ENCODE measurements at places on chromosomes 4 and X.

- peak overlapping the region; percentile 93 for H3K4me3 ChIP-seq
- peak overlapping the region; percentile 66 for H3K27ac ChIP-seq
- H3K36me3 ChIP-seq: peaks cover 14% of the 10 kb centered on the region
- H3K27me3 ChIP-seq: no peaks in the 10 kb centered on the region
- peaks cover 52% of the 10 kb centered on the region for H3K4me1 ChIP-seq
These were observed 82.3 kb upstream of the CD99 start for GRCh38 chrX:2608638-2609430.

GRCh38 chrX:139192386-139192961, 338.1 kb upstream of the F9 start:
- no peaks in the 10 kb centered on the region for H3K36me3 ChIP-seq
- no peak overlapping the region for H3K4me3 ChIP-seq
- no peaks in the 10 kb centered on the region for H3K4me1 ChIP-seq
- H3K27ac ChIP-seq: no peak overlapping the region
- peaks cover 15% of the 10 kb centered on the region for H3K27me3 ChIP-seq
- no peak for DNase-seq

GRCh38 chr4:103307453-103308247, 109.5 kb upstream of the CENPE start:
- no peak overlapping the region for H3K27ac ChIP-seq
- no peak overlapping the region for H3K4me3 ChIP-seq

GRCh38 chr4:153705743-153706468, 21.8 kb downstream of the TLR2 start:
- no peaks in the 10 kb centered on the region for H3K27me3 ChIP-seq
- no peak overlapping the region for H3K27ac ChIP-seq
- peaks cover 6% of the 10 kb centered on the region for H3K36me3 ChIP-seq
- H3K4me1 ChIP-seq: peaks cover 13% of the 10 kb centered on the region

GRCh38 chrX:146907391-146908240, 93.1 kb upstream of the CXorf51A start:
- no peaks in the 10 kb centered on the region for H3K4me1 ChIP-seq
- H3K4me3 ChIP-seq: no peak overlapping the region
- H3K27ac ChIP-seq: peak overlapping the region; percentile 87
- DNase-seq: no peak

- no peak overlapping the region for H3K4me3 ChIP-seq
- no peak for DNase-seq
- peaks cover 9% of the 10 kb centered on the region for H3K4me1 ChIP-seq
- no peaks in the 10 kb centered on the region for H3K27me3 ChIP-seq
- no peak overlapping the region for H3K27ac ChIP-seq
- H3K36me3 ChIP-seq: no peaks in the 10 kb centered on the region
These were observed 33.3 kb upstream of the GPC4 start for GRCh38 chrX:133448512-133449076.

GRCh38 chrX:107940095-107940494, 42.1 kb downstream of the TEX13B start:
- H3K4me1 ChIP-seq: peaks cover 4% of the 10 kb centered on the region
- H3K27ac ChIP-seq: peak overlapping the region; percentile 18
- H3K36me3 ChIP-seq: no peaks in the 10 kb centered on the region
- no peak overlapping the region for H3K4me3 ChIP-seq

- H3K27ac ChIP-seq: no peak overlapping the region
- no peaks in the 10 kb centered on the region for H3K36me3 ChIP-seq
- no peak overlapping the region for H3K4me3 ChIP-seq
- peaks cover 8% of the 10 kb centered on the region for H3K27me3 ChIP-seq
- no peaks in the 10 kb centered on the region for H3K4me1 ChIP-seq
- no peak for DNase-seq
These were observed 28.0 kb downstream of the JAKMIP1 start for GRCh38 chr4:6172093-6172926.

- H3K27me3 ChIP-seq: no peaks in the 10 kb centered on the region
- no peaks in the 10 kb centered on the region for H3K36me3 ChIP-seq
- no peaks in the 10 kb centered on the region for H3K4me1 ChIP-seq
- H3K4me3 ChIP-seq: no peak overlapping the region
- DNase-seq: no peak
These were observed 504.9 kb downstream of the RAPGEF2 start for GRCh38 chr4:159607809-159608208.

GRCh38 chrX:340121-340520, 21.5 kb upstream of the GTPBP6 start:
- H3K27ac ChIP-seq: no peak overlapping the region
- peaks cover 23% of the 10 kb centered on the region for H3K36me3 ChIP-seq
- peaks cover 8% of the 10 kb centered on the region for H3K4me1 ChIP-seq
- H3K4me3 ChIP-seq: no peak overlapping the region

DNA sequence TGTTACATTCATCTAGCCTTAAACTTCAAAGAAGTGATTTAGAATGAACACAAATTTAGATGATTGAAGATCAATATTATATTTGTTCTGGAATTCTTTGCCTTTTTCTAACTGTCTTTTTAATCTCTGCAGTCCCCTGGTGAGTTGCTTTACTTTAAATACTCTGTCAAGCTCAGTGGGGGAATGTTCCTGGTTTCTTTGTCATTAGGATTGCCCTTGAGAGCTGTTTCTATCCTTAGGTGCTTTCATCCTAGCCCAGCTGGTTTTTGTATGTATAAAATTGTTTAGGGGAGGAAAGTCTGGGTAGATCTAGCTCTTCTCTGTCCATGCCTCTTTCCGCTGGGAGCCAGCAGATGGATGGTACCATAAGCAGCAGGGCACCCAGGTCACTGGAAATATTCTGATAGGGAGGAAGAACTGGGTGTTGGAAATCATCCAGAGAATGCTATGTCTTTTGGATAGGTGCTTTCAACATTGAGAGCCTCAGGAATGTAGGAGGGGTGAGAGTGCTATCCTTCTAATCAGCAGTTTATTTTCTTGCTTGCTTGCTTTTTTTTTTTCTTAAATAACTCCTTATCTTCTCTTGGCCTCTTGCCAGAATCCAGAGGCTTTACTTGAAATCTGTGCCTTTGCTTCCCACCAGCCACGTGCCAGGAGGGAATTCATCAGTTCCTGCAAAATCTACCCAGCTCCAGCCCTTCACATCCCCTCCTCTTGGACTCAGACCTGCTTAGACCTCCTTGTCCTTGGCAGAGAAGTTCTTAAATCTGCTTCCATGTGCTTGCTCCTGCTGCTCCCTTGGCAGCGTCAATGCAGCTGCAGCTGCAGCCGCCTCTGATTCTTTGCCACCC, 215.3 kb upstream of the ANXA3 start:
- no peak overlapping the region for H3K4me3 ChIP-seq
- no peak for DNase-seq
- H3K27me3 ChIP-seq: peaks cover 18% of the 10 kb centered on the region
- H3K4me1 ChIP-seq: no peaks in the 10 kb centered on the region
- H3K27ac ChIP-seq: no peak overlapping the region

DNA sequence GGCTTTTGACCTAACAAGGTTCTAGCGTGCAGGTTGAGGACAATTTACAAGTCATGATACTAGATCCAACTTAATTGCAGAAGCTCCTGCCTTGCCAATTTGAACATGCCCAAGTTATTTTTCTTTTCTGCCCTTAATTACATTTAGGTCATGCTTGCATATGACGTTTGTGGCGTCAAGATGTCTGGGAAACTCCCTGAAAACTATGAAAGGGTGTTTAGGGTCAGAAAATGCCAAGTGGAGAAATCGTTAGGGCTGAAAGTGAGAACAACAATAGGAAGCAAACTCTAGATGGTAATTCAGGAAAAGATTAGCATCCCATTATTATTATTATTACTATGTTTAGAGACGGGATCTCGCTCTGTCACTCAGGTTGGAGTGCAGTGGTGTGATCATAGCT, 38.2 kb upstream of the PLAC8 start:
- H3K4me3 ChIP-seq: no peak overlapping the region
- no peaks in the 10 kb centered on the region for H3K27me3 ChIP-seq
- H3K4me1 ChIP-seq: peaks cover 25% of the 10 kb centered on the region
- H3K27ac ChIP-seq: peak overlapping the region; percentile 34

DNA sequence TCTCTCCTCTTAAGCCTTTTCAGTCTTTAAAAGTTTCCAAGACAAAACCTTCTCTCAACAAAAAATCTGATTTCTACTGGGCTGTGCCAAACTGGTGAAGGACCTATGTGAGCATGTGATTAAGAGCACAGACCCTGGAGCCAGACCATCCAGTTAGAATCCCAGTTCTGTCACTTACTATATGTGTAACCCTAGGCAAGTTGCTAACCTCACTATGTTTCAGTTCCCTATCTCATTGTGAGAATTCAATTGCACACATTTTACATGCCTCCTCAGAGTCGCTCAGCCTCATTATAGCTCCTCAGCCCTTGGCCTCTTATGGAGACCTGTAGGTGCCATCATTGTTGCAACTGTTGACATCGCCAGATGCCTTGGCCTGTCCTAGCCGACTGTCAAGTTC, 54.1 kb upstream of the VEGFD start:
- no peak for DNase-seq
- no peaks in the 10 kb centered on the region for H3K4me1 ChIP-seq

GRCh38 chr4:173135241-173135847, 33.3 kb upstream of the GALNT7 start:
- H3K4me1 ChIP-seq: no peaks in the 10 kb centered on the region
- no peaks in the 10 kb centered on the region for H3K36me3 ChIP-seq
- no peaks in the 10 kb centered on the region for H3K27me3 ChIP-seq
- H3K4me3 ChIP-seq: no peak overlapping the region
- DNase-seq: no peak

GRCh38 chr4:98662626-98663225, 4.3 kb upstream of the TSPAN5 start:
- H3K27me3 ChIP-seq: no peaks in the 10 kb centered on the region
- H3K36me3 ChIP-seq: no peaks in the 10 kb centered on the region
- H3K4me1 ChIP-seq: peaks cover 60% of the 10 kb centered on the region
- DNase-seq: no peak
- H3K4me3 ChIP-seq: peak overlapping the region; percentile 71
- peak overlapping the region; percentile 96 for H3K27ac ChIP-seq

DNA sequence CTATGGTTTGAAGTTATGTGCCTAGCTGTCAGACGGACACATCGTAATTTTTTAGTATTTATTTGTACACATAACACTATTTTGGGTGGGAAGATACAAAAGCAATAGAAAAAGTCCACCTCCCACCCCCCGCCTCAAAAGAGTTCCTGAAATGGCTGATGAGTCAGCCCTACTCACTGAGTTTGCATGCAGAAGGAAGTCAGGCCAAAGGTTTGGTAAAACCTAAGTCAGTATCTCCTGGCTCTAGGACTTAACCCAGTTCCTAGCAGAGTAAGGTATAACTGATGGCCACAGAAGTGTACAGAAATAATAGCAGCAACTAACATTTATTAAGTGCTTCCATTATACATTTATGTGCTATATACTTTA, 2.9 kb upstream of the KLHL2 start:
- H3K36me3 ChIP-seq: no peaks in the 10 kb centered on the region
- H3K4me3 ChIP-seq: peak overlapping the region; percentile 86
- H3K27ac ChIP-seq: no peak overlapping the region
- H3K27me3 ChIP-seq: no peaks in the 10 kb centered on the region
- no peak for DNase-seq

DNA sequence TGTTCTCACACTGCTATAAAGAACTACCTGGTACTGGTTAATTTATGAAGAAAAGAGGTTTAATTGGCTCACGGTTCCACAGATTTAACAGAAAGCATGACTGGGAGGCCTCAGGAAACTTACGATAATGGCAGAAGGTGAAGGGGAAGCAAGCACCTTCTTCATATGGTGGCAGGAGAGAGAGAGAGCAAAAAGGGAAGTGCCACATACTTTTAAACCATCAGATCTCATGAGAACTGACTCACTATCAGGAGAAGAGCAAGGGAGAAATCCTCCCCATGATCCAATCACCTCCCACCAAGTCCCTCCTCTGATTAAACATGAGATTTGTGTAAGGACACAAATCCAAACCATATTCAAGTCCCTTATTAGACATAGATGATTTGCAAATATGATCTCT, 12.3 kb upstream of the RAP2C start:
- no peak overlapping the region for H3K4me3 ChIP-seq
- H3K4me1 ChIP-seq: peaks cover 7% of the 10 kb centered on the region
- DNase-seq: no peak
- H3K27me3 ChIP-seq: no peaks in the 10 kb centered on the region

GRCh38 chr4:6250235-6250983, 19.2 kb upstream of the WFS1 start:
- H3K27ac ChIP-seq: no peak overlapping the region
- H3K27me3 ChIP-seq: peaks cover 41% of the 10 kb centered on the region
- H3K36me3 ChIP-seq: peaks cover 6% of the 10 kb centered on the region
- no peak overlapping the region for H3K4me3 ChIP-seq

GRCh38 chrX:31435592-31435991, 363.8 kb upstream of the FTHL17 start:
- no peak for DNase-seq
- H3K4me3 ChIP-seq: no peak overlapping the region
- H3K36me3 ChIP-seq: no peaks in the 10 kb centered on the region
- H3K27ac ChIP-seq: no peak overlapping the region
- H3K4me1 ChIP-seq: no peaks in the 10 kb centered on the region

DNA sequence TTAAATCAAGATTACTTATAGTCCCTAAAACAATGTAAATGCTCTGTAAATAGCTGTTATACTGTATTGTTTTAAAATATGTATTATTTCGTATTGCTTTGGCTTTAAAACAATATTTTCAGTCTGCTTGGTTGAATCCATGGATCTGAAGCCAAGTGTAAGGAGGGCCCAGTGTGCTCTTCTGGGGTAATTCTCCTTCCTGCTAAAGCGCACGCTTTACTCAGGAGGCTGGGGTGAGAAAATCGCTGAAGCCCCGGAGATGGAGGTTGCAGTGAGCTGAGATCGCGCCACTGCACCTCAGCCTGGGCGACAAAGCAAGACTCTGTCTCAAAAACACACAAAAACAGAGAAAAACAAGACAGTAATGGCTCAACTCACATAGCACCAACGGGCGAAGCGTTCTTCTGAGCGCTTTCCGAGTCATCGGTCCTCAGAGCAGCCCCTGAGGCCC, 391 bp upstream of the IDUA start:
- H3K27me3 ChIP-seq: no peaks in the 10 kb centered on the region
- H3K4me3 ChIP-seq: peak overlapping the region; percentile 87
- H3K27ac ChIP-seq: peak overlapping the region; percentile 49
- no peaks in the 10 kb centered on the region for H3K36me3 ChIP-seq

GRCh38 chr4:81756973-81757372, 285.3 kb upstream of the RASGEF1B start:
- H3K4me3 ChIP-seq: peak overlapping the region; percentile 35
- DNase-seq: no peak
- H3K27ac ChIP-seq: peak overlapping the region; percentile 11
- peaks cover 47% of the 10 kb centered on the region for H3K4me1 ChIP-seq

- no peaks in the 10 kb centered on the region for H3K4me1 ChIP-seq
- DNase-seq: no peak
- H3K4me3 ChIP-seq: no peak overlapping the region
These were observed 446.5 kb downstream of the SPRY1 start for GRCh38 chr4:123843137-123843536.

GRCh38 chr4:36280555-36280954, 861 bp upstream of the DTHD1 start:
- no peaks in the 10 kb centered on the region for H3K4me1 ChIP-seq
- DNase-seq: no peak
- H3K27me3 ChIP-seq: peaks cover 6% of the 10 kb centered on the region
- H3K4me3 ChIP-seq: no peak overlapping the region
- no peaks in the 10 kb centered on the region for H3K36me3 ChIP-seq
- H3K27ac ChIP-seq: no peak overlapping the region

- H3K36me3 ChIP-seq: no peaks in the 10 kb centered on the region
- no peak overlapping the region for H3K4me3 ChIP-seq
- H3K27ac ChIP-seq: no peak overlapping the region
- H3K27me3 ChIP-seq: no peaks in the 10 kb centered on the region
These were observed 240.3 kb downstream of the IL1RAPL2 start for GRCh38 chrX:104806346-104806745.
